CD4-positive, alpha-beta T cell treated with Interferon gamma for 1 hour (primary cell): ENCODE measurements at places on chromosomes 16 and 17.

DNA sequence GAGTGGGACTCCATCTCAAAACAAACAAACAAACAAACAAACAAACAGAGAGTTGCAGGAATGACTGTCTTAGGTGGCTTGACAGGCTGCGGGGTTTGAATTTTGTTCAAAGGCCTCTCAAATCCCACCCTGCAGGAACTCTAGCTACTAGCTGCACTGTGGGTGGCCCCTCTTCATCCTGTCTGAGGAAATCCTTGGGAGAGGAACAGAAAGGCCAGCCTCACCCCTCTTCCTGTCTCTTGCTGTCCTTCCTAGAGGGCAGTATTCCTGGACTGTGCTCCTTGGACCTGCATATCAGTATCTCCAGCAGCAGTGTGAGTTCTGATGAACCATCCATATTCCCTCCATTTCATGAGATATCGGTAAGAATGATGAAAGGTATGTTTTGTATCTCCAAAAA is 2.0 kb upstream of the CCDC92B start:
- DNase-seq = no peak

GRCh38 chr16:53282328-53282727 is 151.9 kb upstream of the RBL2 start:
- no peak for DNase-seq

DNA sequence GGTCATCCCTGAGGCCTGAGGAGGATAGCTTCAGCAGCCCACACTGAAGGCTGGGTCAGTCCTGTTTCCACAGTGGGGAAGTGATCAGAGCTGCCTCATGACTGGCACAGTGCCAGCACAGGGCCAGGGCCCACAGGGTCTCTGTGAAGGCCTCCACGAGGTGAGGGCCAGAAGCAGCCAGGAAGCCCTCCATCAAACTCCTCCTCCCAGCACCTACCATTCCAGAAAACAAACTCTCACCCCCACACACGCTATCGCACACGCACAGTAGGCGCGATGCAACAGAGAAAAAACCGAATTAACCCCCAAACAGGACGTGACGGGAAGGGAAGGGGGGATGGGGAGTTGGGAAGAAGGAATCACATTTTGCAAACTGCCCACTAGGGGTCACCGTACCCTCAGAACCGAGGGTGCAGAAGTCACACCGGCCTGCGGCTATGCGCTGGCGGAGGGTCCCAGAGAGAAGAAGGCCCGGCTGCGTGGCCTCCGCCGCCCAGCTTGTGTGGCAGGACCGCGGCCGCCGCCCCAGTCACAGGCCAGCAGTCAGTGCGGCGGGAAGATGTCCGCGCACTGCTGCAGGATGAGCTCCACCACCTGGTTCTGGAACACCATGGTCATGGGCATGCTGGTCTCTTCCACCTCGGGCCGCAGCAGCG is 37.6 kb downstream of the ARHGAP27 start:
- peak; percentile 46 for DNase-seq

- no peak for DNase-seq
These were observed 3.7 kb downstream of the TNK1 start for GRCh38 chr17:7384489-7385081.

GRCh38 chr17:18928628-18929125 is 23.3 kb upstream of the SLC5A10 start:
- DNase-seq = no peak

DNA sequence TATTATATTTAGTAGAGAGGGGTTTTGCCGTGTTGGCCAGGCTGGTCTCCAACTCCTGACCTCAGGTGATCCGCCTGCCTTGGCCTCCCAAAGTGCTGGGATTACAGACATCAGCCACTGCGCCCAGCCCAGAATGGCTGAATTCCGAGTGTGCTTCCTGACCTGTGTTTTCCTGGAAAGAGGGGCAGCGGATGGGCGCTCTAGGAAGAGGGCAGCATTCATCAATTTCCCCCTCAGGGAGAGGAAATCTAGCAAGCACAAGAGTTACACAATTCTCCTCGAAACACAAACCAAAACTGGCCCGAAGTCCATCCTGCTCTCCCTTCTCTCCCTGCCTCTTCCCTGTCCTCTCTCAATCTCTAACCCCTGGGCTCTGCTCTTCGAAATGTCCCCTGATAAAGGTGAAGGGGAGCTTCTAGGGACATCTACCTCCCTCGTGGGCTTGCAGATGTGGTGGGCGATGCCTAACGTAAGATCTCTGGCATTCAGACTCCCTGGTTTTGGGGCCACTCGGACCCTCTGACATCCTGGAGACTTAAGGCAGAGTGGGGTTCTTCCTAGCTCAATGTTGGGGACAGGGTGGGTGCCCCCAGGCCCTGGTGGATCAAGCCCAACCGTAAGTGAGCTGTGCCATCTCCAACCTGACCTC is 1.0 kb downstream of the IL27 start:
- no peak for DNase-seq

DNA sequence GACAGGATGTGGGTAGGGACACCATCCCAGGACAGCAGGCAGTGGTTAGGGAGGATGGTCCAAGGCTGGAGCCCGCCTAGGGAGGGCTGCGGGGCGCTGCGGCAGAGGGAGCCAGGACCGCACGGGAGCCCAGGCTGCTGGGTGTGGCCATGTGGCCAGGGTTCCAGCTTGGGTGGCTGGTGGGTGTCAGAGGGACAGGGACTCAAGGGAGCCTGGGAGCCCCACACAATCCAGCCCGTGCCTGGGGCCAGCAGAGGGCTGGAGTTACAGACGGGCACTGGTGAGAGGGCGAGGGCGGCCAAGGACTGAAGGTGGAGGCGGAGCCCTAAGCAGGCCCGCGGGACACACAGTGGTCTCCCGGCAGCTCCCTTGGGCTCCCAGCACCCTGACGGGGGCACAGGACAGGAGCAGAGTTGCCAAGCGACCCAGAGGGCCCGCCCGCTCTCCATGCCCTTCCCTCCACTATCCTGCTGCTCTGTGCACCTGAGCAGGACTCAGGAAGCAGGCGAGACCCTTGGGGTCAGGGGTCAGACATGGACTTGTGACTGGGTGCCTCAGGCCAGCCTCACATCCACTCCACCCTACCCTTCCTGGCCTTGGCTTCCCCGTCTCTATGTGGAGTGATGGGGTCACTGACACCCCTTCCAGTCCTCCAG is 7.1 kb downstream of the MRPL28 start:
- DNase-seq = no peak

- DNase-seq = peak; percentile 52
These were observed 2.7 kb downstream of the NDUFAF8 start for GRCh38 chr17:81241648-81242420.

- DNase-seq = no peak
These were observed 1.6 kb upstream of the SLC5A10 start for GRCh38 chr17:18950346-18950745.

- DNase-seq = no peak
These were observed 10.1 kb downstream of the IRF8 start for GRCh38 chr16:85908889-85909589.

GRCh38 chr17:1379930-1380313 is 20.1 kb downstream of the YWHAE start:
- peak; percentile 14 for DNase-seq

DNA sequence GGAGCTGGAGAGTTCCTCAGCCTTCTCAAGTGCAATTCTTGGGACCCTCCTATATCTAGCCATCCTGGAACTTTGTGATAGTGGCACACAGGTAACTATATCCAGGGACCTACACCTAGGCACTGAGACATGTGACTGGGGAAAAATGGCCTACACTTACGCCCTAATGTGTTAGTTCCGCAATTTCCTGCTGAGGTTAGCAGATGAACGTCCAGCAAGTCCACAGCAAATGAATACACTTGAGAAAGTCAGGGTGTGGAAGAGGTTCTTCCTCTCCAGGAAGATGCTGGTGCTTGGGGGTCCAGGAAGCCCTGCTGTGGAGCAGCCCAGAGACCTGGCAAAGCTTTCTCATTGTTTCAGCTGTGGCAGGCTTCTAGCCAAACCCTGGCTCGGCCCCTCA is 20.8 kb downstream of the PIK3R5 start:
- no peak for DNase-seq

DNA sequence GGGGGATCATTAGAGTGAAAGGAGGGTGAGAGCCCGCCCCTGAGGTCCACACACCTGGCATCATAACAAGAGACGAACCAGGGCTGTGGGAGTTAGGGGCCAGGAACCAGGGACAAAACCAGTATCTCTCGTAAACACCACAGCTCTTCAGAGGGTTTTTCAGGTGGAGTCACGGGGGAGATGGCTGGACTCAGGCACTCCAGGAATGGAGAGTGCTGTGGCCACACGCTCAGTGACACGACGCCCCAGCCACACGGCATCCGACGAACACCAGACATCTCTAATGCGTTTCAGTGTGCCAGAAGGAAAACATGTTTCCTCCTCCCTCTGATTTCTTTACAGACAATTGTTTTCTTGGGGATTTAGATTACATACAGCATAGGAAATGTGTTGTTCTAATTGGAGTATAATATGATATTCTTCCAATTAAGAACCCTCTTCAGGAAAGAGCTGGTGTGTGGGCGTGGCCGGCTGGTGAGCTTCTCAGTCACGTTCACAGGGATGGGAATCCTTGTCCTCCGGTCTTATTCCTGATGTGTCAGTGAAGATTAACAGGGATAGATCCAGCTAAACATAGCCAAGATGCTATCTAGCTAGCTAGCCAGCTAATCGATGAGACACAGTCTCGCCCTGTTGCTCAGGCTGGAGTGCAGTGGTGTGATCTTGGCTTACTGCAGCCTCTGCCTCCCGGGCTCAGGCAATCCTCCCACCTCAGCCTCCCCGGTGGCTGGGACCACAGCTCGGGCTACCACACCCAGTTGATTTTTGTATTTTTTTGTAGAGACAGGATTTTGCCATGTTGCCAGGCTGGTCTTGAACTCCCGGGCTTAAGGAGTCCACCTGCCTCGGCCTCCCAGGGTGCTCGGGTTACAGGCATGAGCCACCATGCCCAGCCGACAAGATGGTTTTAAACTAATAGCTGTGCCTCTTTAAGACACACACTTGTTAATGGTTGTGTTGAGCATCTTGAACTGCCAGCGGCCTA is 98.6 kb downstream of the BANP start:
- DNase-seq = no peak

GRCh38 chr17:4573115-4573514 is 11.2 kb upstream of the SMTNL2 start:
- DNase-seq = no peak

DNA sequence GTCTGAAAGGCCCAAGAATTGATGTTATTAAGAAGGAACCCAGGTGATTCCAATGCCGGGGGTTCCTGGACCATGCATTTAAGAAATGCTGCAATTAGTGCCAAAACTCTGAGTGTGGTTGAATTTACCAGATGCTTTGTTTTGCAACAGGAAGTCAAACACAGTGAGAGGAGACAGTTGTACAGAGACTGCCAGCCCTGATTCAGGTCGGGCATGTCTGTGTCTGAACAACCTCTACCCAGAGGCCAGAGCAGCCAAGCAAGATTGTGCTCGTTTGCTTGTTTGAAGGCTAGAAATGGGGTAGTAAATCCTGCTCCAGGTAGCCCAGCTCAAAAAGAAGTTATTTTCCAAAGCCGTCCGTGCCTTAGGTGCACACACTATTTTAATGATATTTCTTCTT is 412.4 kb upstream of the ERCC4 start:
- no peak for DNase-seq

GRCh38 chr16:15682105-15682570 is 32.1 kb downstream of the NDE1 start:
- peak; percentile 48 for DNase-seq

- no peak for DNase-seq
These were observed 23.7 kb downstream of the CLEC3A start for GRCh38 chr16:78045865-78046581.

- no peak for DNase-seq
These were observed 6.0 kb downstream of the MYO1D start for GRCh38 chr17:32870969-32871368.

DNA sequence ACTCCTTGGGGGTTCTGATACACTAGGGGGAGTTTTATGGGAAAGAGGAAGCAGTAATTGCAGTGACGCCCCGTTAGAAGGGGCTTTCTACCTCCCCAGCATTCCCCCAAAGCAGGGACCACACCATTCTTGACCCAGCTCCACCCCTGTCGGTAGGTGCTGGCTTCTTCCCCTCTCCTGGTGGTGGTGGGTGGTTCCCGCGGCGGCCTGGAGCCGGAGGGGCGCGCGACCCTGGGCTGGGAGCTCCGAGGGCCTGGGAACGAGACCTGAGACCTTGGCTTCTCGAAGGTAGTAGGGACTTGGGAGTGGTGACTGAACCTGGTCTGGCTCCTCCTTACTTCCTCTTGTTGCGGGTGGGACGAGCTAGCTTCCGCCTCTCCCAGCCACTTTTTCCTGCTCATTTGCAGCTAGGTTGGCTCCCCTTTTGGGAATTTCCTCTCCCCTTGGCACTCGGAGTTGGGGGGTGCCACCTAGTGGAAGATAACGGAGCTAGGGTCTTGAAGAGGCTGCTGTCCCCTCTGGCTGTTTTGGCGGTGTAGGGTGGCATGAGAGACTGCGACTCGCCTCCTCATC is 438 bp downstream of the GRN start:
- DNase-seq = peak; percentile 54

DNA sequence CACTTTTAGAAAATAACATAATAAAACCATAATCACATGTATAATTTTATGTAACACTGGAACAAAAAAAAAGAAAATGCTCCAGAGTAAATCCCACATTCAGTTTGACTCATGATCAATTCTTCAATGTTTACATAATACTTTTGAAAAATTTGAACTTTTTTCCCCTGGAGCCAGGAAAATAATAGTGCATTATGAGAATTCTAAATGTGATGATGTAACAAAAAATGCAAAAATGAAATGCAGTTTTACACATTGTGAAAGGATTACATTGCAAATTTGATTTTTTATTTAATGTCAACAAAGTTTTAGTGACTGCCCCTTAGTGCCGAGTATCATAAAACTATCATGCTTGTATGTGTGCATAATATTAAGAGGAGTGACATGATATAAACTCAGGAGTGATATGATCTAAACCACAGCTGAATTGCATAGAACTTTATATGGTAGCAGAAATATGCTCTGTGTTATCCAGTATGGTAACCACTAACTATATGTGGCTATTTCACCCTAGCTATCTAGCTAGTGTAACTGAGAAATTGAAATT is 238.2 kb downstream of the CDH8 start:
- DNase-seq = no peak

DNA sequence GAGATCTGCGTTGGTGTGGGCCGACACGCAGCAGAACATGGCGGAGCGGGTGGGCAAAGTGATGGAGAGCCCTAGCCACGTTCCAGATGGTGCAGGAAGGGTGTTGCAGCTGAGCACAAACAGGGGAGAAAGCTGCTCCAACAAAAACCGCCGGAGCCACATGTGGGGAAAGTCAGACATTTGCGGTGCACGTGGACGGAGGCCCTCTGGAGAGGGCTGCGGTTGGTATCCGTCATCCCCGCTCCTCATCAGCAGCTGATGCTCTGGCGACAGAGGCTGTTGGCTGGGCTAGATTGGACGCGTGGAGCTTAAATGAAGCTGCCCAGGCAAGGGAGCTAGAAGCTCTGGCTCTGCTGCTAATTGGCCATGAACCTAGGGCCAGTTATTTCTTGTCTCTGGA is 43.5 kb upstream of the ADCY9 start:
- DNase-seq = no peak

- DNase-seq = no peak
These were observed 16.4 kb downstream of the ZNF778 start for GRCh38 chr16:89233678-89234490.
